Caco-2 (cell line): ENCODE measurements at places on chromosomes 1 and 21. TPM values are rescaled to one million over a fixed set of nuclear protein-coding genes. Genes with fewer than 3 reads are reported as not detected.

- H3K27ac ChIP-seq: no peak overlapping the region
- H3K36me3 ChIP-seq: no peaks in the 10 kb centered on the region
- no peaks in the 10 kb centered on the region for H3K27me3 ChIP-seq
- DNase-seq: no peak
- no peaks in the 10 kb centered on the region for H3K4me1 ChIP-seq
- H3K4me3 ChIP-seq: no peak overlapping the region
These were observed 20.1 kb upstream of the DONSON start for GRCh38 chr21:33608559-33608958.

DNA sequence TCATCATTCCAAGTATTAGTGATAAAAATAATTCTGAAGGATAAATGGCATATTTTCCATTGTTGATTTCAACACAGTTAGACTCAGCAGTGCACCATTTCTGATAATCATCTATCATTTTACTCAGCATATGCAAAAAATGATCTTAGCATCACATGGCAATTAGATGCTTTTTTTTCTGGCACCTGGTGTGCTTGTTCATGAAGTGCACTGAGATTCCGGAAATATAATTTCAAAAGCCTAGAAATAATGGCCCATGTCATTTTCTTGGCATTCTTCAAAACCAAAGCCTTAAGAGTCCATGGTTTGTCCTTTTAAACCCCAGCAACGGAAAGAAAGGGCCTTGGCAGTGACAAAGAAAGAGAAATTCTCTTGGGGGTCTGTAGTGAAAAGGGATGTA is 278.8 kb downstream of the KIF26B start:
- H3K4me3 ChIP-seq: no peak overlapping the region
- no peaks in the 10 kb centered on the region for H3K4me1 ChIP-seq
- H3K27ac ChIP-seq: no peak overlapping the region
- no peaks in the 10 kb centered on the region for H3K36me3 ChIP-seq

GRCh38 chr21:43361127-43361492 is 65.8 kb downstream of the SIK1 start:
- H3K36me3 ChIP-seq: no peaks in the 10 kb centered on the region
- DNase-seq: no peak
- H3K27ac ChIP-seq: peak overlapping the region; percentile 22
- H3K27me3 ChIP-seq: no peaks in the 10 kb centered on the region
- no peak overlapping the region for H3K4me3 ChIP-seq
- H3K4me1 ChIP-seq: no peaks in the 10 kb centered on the region

- H3K36me3 ChIP-seq: no peaks in the 10 kb centered on the region
- no peak overlapping the region for H3K27ac ChIP-seq
- no peak overlapping the region for H3K4me3 ChIP-seq
- no peaks in the 10 kb centered on the region for H3K27me3 ChIP-seq
- no peak for DNase-seq
These were observed 258.8 kb downstream of the VAV3 start for GRCh38 chr1:107706182-107706581.

GRCh38 chr1:61873581-61873980 is 131.3 kb downstream of the PATJ start:
- no peaks in the 10 kb centered on the region for H3K27me3 ChIP-seq
- no peak for DNase-seq
- no peak overlapping the region for H3K4me3 ChIP-seq
- H3K36me3 ChIP-seq: no peaks in the 10 kb centered on the region
- peaks cover 13% of the 10 kb centered on the region for H3K4me1 ChIP-seq

DNA sequence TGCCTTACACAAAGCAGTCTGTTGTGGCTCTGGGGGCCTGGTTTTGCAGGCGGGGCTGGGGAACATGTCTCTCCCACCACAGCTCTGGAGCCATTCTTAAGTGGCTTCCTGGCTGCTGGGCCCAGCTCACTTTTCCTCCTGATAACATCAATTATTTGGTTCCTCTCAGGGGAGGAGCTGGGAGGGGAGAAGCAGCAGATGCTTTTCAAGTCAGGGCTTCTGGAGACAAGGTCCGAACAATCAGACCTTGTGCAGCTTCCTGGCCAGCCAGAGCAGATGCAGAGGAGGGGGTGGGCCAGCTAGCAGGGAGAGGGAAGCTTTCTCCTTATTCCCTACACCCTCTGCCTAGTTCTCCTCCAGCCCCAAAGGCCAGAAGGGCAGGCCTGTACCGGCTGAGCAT is 3.7 kb upstream of the PAQR6 start:
- H3K4me1 ChIP-seq: no peaks in the 10 kb centered on the region
- H3K4me3 ChIP-seq: no peak overlapping the region
- peaks cover 6% of the 10 kb centered on the region for H3K36me3 ChIP-seq
- H3K27me3 ChIP-seq: no peaks in the 10 kb centered on the region
- no peak for DNase-seq

DNA sequence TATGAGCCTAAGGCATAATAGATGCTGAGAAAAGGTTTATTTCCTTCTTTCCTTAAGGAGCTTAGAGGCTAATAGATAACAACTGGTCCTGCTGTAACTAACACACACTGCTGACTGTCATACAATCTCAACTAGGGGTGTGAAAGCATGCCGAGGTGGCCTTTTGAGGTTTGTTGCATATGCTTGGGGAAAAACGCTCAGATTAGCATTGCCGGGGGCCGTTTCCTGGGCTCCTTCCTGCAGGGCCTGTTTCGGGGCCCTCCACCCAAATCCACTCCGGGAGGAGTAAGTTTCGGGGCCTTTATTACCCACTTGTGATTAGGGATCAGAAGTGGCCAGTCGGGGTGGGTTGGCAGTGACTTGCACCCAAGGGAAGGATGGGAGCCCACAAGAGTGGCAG is 27.2 kb upstream of the RCSD1 start:
- no peaks in the 10 kb centered on the region for H3K36me3 ChIP-seq
- DNase-seq: no peak
- no peaks in the 10 kb centered on the region for H3K27me3 ChIP-seq
- H3K4me3 ChIP-seq: no peak overlapping the region

DNA sequence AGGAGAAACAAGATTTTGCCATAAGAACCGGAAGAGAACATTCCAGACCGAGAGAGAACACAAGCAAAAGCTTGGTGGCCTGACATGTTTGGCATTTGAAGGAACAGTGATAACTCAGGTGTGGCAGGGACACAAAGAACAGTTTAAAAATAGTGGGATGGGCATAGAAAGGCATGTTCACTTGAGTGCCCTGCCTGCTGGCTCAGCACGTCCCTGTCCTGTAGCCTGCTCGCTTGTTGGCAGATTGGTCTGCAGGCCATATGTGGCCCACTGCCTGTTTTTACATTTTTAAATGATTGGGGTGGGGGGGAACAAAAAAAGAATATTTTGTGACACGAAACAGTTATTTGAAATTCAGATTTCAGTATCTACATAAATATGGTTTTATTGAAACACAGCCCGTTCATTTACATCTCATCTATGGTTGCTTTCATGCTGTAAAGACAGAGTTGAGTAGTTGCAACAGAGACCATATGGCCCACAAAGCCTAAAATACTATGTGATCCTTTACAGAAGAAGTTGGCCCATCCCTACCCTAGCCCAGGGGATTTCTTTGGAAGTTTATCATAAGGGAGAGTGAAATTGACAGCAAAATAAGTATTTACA is 100.7 kb downstream of the RGL1 start:
- no peak overlapping the region for H3K4me3 ChIP-seq
- peaks cover 1% of the 10 kb centered on the region for H3K36me3 ChIP-seq
- no peaks in the 10 kb centered on the region for H3K27me3 ChIP-seq
- no peak for DNase-seq

DNA sequence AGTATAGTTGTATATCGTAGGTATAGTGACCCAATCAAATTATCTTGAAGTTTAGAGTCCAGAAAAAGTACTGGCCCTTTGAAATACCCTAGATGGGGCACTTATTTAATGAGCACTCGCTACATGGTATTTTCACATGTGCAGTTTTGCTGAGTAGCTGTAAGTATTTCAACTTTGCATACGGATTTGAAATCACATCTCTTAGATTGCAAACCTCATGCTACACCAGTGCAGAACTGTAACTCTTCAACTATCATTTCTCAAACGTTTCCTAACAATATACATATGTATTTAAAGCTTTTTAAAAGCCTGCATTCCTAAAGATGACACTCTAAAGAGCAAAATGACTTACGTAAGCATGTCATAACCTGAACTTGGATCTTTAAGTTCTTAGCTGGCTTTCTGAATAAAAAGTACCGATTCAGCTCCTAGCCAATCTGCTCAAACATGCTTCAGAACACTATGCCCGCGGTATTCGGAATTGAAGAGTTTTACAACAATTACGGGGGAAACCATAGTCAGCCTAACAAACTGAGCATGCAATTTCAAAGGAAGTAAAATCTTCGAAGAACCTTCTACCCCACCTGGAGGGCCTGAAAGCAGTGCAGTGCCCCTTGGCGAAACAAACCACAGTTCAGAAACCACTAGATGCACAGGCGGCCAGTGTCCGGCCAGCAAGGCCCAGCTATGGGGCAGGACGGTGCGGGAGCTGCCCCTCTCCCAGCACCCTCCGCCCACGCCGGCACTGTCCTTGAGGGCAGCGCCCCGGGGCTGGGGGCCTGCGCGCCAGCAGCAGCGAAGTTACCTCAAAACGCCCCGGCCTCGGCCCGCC is 863 bp downstream of the FH start:
- peak; percentile 35 for DNase-seq
- peaks cover 1% of the 10 kb centered on the region; the same call in 1 of the 2 replicates for H3K36me3 ChIP-seq
- H3K27ac ChIP-seq: peak overlapping the region; percentile 43
- peak overlapping the region; percentile 53 for H3K4me3 ChIP-seq
- peaks cover 4% of the 10 kb centered on the region; the same call in 1 of the 2 replicates for H3K4me1 ChIP-seq
- H3K27me3 ChIP-seq: no peaks in the 10 kb centered on the region

- no peak for DNase-seq
- H3K27me3 ChIP-seq: no peaks in the 10 kb centered on the region
- no peak overlapping the region for H3K27ac ChIP-seq
- no peaks in the 10 kb centered on the region for H3K36me3 ChIP-seq
- H3K4me3 ChIP-seq: no peak overlapping the region
- H3K4me1 ChIP-seq: no peaks in the 10 kb centered on the region
These were observed 354.6 kb downstream of the MATN1 start for GRCh38 chr1:30368651-30369240.

DNA sequence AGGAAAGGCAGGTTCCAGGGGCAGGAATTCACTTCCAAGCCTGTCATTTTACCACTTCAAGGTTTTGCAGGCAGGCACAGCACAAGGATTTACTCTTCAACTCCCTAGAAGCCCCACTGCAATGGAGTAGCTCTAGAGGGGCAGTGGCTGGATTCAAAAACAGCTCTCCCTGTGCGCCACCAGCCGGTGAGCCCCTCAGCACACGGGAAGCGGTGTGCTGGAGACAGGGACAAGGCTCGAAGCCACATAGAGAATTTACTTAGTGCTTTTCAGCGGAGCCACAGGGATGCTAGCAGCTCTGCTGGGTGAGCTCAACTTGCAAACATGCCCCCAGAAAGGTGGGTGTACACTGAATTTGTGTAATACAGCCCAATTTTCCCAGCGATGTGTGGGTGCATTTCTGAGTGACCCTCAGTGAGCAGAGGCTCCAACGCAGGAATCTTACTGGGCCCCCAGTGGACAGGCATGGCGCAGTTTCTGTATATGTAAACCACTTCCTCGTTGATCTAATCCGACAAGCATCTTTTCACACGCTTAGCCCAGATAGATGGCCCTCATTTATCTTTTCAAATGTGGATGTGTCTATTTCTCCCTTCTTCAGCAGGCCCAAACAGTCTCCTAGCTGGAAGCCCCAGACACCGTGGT is 10.9 kb downstream of the VWA5B1 start:
- no peak overlapping the region for H3K27ac ChIP-seq
- DNase-seq: no peak
- no peaks in the 10 kb centered on the region for H3K4me1 ChIP-seq
- H3K4me3 ChIP-seq: no peak overlapping the region
- H3K27me3 ChIP-seq: no peaks in the 10 kb centered on the region

GRCh38 chr21:43275421-43276211 is 106.8 kb downstream of the CRYAA start:
- H3K27me3 ChIP-seq: no peaks in the 10 kb centered on the region
- no peak for DNase-seq
- no peak overlapping the region for H3K4me3 ChIP-seq
- H3K4me1 ChIP-seq: peaks cover 17% of the 10 kb centered on the region
- no peak overlapping the region for H3K27ac ChIP-seq

GRCh38 chr1:11320153-11320936 is 47.3 kb downstream of the UBIAD1 start:
- no peak overlapping the region for H3K4me3 ChIP-seq
- no peaks in the 10 kb centered on the region for H3K27me3 ChIP-seq
- no peaks in the 10 kb centered on the region for H3K36me3 ChIP-seq
- H3K4me1 ChIP-seq: no peaks in the 10 kb centered on the region

CD48 gene
- total RNA-seq: not detected in 2 replicates

NME7 gene
- total RNA-seq: 9.0 and 12.7 TPM in 2 replicates

ADAMTS5 gene
- total RNA-seq: not detected in 2 replicates

LYPD8 gene
- not detected in 2 replicates for total RNA-seq

IVL gene
- not detected in 2 replicates for total RNA-seq

TFAP2E gene
- 3.4 and 3.5 TPM in 2 replicates for total RNA-seq

PIK3C2B gene
- 24.7 and 28.5 TPM in 2 replicates for total RNA-seq

RGS2 gene
- total RNA-seq: 5.1 and 5.9 TPM in 2 replicates

RAB3B gene
- 11.6 and 13.6 TPM in 2 replicates for total RNA-seq

LACTBL1 gene
- total RNA-seq: not detected in 2 replicates

SV2A gene
- 4.7 TPM in 2 replicates for total RNA-seq

MEGF6 gene
- total RNA-seq: 12.1 and 13.3 TPM in 2 replicates
